ENCODE measurements at places on chromosomes 6 and 20.

DNA sequence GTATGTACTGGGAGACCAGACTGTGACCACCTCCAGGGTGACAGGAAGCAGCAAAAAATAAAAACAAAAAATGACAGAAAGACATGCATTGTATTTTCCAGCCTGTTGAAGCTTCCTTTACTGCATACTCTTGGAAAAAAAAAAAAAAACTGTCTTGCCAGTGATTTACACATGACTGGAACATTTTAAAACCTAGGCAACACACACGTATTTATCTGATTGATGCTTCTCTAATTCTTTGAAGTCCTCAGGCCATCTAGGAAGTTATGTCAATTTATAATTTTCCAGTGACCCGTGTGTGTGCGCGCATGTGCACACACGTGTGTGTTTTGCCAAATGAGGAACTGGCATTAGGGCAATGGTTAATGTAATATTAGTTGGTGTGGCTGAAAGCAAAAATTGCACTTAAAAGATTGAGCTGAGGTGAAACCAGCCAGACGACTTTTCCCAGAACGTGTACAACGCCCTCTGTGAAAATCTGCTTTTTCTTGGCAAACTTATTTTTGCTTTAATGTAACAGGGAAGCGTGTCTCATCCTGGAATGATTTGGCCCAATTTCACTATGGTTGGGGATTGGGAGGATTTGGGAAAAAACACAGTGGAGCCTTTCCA, 315.2 kb downstream of the TFAP2A start:
- no peak for DNase-seq

GRCh38 chr20:6212903-6213302, 90.1 kb upstream of the FERMT1 start:
- DNase-seq: no peak

- no peak for DNase-seq
Measured at GRCh38 chr6:58198301-58198700, 880.9 kb downstream of the PRIM2 start.

- no peak for DNase-seq
Measured at GRCh38 chr6:164967102-164967501, 342.3 kb downstream of the C6orf118 start.

- no peak for DNase-seq
Measured at GRCh38 chr20:57167971-57168701, 98.3 kb downstream of the BMP7 start.

DNA sequence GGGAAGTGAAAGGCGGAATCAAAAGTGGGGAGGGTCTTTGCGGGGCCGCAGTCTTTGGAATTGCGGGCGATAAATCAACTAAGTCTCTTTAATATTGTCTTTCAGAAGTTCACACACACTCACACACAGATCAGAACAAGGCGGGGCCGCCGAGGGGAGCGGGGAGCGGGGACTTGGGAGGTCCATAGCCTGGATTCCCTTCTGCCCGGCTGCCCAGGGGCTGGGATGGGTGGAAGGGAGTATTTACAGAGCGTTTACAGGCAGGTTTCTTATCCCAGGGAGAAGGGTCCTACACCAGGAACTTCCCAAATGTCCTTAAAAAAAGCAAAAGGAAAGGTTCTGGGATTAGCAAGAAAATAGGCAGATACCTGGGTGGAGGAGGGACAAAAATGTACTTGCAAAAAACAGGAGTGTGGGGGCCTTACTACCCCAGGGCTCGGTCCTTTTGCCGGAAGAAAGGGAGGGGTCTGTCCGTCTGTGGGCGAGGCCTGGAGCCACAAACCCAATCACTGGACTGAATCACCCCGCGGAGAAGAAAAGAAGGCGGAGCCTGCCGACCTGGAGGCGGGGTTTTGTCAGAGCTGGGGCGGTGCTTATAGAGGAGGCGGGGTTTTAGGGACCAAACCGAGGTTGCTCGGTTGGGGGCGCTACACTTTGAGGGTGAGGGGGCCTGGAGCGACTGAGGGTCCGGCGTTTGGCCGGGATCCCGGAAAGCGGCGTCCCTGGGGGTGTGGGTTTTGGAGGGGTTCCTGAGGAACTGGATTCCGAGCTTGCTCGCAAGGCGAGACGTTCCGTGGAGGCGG, 3.2 kb downstream of the PRRT1 start:
- DNase-seq: peak; percentile 14

DNA sequence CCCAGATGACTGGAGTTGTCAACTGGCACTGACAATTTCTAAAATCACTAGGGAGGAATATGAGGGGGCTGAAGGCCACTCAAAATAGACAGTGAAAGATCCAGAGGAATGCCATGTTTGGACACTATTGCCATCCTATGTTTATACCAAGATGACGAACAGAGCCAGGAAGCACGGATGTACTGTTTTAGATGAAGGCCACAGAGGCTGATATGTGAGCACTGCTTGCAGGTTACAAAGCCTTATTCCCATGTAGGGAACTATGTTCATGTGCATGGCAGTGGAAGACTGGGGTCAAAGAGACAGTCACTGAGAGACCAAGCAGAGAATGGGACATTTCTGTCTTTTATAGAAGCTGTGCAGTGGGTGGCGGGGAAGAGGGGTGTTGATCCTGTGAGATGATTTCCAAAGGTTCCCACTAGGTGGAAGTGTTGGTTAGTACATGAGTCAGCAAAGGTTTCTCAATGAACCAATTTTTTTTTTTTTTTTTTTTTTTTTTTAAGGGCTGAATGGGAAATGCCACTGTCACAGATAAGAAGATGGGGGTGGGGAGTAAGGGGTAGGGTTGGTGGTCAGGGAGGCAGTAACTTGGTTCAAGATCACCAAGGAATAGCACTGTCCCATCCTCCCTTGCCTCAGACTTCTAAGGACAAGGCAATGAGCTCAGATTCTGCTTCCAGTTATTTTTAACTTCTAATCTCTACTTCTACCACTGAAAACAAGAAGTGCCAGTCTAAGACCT, 46.7 kb upstream of the MOCS1 start:
- DNase-seq: peak; percentile 47

- DNase-seq: no peak
Measured at GRCh38 chr20:42319252-42320013, 701.3 kb upstream of the CHD6 start.

DNA sequence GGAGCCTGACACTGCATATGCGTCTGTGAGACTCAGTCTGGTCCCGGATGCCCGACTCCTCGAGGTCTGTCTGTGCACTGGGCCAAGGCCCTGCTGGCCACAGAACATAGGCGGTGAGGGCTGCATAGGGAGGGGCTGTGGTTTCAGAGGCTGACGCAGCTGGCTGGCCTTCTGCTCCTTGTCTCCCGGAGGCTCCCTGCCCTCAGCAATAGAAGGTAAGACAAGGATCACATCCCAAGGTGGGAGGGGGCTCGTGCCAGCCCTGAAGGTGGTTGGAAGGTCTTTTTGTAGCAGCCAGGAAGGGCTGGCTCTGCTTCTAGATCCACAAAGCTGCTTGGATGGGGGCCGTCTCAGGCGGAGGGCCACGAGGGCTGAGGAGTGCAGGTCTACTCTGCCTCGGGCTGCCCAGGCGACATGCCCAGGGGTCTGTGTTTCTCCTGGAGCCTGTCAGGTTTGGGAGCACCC, 239.8 kb upstream of the SULF2 start:
- DNase-seq: no peak

DNA sequence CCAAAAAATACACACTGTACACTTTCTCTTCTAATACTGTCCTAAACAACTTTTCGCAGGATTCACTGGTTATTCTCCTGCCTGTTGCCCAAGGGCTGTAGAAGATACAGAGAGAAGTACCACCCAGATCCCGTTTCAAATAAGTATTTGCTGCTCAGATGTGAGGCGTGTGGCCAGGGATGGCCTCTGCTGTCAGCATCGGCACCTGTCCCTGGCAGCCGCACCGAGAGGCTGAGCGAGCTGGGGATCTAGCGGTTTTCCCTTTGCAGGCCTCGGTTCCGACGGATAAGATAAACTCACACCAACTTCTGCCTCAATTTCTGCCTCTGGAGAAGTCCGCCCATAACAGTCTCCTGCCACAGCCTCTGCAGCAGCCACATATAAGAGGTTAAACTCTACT, 685.2 kb upstream of the AGPAT4 start:
- no peak for DNase-seq

- DNase-seq: no peak
Measured at GRCh38 chr6:116662202-116662601, 6.4 kb downstream of the ZUP1 start.

DNA sequence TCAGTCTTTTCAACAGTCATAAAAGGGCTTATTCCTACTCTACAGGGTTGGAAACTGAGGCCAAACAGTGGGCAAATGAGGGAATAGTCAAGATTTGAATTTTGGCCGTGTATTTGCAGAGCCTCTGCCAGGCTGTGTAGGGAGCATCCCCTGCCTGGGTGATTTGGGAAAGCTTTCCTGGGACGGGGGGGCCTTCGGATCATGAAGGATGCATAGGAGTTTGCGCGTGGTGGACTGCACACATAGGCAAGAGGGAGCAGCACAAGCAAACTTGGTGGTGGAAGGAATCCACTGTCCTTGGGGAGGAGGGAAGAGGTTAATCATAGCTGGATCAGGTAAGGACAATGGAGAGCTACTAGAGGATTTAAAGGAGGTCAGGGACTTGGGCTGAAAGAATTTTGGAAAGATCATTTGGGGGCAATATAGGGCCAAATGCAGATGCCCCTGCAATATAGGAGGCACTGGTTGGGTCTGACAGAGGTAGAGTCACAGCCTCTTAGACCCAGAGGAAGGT, 2.5 kb downstream of the PTPRA start:
- DNase-seq: no peak

DNA sequence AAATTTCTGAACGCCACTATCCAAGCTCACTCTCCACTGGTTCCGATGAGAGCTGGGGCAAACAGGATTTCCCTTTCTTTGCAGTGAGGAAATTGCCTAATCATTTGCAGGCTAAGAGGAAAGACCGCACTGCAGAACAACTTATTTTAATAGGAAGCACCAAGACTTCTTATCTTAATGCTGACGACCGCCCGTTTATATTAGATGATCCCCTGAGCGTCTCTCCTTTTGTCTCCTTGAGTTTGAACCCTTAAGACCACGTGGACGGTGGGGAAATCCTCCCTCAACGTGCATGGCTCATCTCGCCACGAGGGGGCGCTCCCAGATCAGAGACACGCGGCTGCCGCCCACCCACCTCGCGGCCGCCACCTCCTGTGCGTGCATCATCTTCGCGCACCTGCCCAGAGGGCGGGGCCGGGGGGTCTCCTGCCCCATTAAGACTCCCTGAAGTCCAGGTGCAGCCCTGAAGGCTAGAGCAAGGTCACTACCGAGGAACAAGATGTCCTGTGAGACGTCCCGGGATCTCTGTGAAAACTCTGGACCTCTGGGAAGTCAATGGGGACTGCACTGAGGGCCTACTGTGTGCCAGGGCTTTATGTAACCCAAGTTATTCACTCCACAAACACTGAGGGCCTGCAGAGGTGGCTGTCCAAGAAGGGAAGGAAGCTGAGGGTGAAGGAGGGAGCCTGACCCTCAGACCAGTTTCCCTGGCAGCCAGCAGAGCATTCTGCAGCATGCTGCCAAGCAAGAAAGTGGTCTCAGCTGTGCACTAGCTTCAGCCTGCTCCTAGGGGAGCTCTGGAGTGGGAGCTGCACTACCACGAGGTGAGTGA, 28.1 kb downstream of the PDYN start:
- peak; percentile 65 for DNase-seq

DNA sequence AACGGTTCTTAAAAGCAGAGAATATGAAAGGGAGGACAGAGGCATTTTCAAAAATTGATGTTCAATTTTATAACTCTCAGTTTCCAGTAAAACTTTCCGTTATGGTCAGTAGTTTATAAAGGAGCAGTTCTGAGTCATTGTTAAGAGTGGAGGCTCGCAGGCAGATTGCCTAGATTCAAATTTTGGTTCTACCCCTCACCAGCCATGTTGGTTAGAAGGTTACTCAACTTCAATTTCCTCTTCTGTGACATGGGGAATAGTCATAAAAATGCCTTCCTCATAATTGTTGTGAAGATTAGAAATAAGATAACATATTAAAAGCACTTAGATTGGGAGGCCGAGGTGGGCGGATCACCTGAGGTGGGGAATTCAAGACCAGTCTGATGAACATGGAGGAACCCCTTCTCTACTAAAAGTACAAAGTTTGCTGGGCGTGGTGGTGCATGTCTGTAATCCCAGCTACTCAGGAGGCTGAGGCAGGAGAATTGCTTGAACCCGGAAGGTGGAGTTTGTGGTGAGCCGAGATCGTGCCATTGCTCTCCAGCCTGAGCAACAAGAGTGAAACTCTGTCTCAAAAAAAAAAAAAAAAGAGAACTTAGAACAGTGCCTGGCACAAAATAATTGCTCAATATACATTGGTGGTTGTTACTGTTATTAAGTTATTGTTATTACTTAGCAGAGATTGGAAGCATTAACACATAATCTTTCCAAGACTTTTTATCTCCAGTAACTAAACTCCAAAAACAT, 348.9 kb downstream of the NRN1 start:
- no peak for DNase-seq

DNA sequence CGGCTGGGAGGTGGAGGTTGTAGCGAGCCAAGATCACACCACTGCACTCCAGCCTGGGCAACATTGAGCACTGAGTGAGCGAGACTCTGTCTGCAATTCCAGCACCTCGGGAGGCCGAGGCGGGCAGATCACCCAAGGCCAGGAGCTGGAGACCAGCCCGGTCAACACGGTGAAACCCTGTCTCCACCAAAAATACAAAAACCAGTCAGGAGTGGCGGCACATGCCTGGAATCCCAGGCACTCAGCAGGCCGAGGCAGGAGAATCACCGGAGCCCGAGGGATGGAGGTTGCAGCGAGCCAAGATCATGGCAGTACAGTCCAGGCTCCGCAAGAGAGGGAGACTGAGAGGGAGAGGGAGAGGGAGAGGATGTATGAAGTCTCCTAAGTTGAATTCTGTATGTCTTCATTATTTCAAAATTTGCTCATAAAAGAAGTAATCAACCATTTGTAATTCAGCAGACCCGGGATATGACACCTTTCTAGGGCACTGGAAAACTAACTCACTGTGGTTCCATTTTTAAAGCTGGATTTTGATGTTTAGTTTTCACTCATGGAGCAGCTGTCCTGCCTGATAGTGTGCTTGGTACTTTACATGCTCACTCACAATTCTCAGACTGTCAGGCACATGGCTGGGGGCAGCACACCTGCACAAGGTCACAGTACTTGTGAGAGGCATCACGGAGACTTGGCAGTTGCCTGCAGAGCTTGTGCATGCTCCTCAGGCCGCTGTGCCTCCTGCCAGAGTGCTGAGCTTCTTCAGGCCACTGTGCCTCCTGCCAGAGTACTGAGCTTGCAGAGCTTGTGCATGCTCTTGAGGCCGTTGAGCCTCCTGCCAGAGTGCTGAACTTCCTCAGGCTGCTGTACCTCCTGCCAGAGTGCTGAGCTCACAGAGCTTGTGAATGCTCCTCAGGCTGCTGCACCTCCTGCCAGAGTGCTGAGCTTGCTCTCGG, 106.2 kb downstream of the ERMARD start:
- DNase-seq: no peak

- no peak for DNase-seq
Measured at GRCh38 chr6:114810468-114810867, 467.6 kb upstream of the HS3ST5 start.

DNA sequence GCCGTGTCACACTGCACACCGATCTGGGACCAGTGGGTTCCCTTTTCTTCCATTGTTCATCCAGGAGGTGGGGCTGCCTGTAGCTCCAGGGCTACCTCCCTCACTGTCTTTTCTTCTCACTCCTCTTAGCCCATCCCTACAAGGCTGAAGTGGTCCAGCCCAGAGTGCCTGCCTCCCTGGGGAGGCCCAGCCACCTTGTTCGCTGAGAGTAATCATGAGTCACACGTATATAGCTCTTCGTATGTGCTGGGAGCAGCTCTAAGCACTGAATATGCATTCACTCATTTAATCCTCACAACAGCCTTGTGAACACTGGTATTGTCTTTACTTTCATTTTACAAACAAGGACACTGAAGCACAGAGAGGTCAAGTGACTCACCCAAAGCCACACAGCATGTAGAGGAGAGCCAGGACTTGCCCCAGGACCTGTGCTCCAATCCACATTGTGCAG, 14.7 kb upstream of the CCDC167 start:
- no peak for DNase-seq

All from NCI-H2081 (cell line).